ENCODE measurements at places on chromosomes 16 and 17.

- H3K27ac ChIP-seq: no peak overlapping the region
- no peaks in the 10 kb centered on the region for H3K27me3 ChIP-seq
- no peak overlapping the region for H3K4me3 ChIP-seq
- H3K4me1 ChIP-seq: peaks cover 5% of the 10 kb centered on the region
- H3K36me3 ChIP-seq: no peaks in the 10 kb centered on the region
Observed at GRCh38 chr16:50704245-50704644, 10.8 kb downstream of the NOD2 start.

DNA sequence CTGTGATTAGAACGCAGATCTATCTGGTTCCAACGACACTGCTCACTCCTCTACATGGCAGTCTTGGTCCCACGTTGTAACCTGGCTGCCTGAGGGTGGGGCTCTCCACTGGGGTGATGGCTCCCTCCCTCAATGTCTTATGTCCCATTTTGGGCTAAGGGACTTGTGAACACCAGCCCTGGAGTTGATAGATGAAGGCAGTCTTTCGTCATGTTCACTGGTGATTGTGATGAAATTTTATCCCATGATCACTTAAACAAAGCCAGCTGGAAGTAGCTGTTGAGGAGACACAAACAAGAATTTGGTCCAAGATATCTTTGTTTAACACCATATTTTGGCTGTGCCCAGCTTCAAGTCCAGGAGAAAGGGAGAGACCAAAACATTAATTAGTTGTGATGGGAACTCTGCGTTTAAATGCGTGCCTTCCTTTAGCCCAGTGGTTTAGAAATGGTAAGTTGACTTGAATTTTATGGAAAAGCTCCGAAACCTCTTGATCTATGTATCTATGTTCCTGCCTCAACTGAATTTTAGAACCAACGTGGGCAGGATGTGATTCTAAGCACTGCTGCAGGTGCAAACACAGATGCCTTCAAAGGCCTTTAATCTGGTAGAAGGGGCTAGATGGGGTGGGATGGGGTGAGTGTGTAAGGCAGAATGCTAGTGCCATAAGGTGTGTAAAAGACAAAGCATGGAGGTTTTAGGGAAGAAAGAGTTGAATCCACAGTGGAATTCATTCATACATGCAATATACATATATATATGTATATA lies 186.8 kb upstream of the IRX3 start:
- H3K4me1 ChIP-seq: no peaks in the 10 kb centered on the region
- DNase-seq: no peak
- no peaks in the 10 kb centered on the region for H3K27me3 ChIP-seq
- no peak overlapping the region for H3K4me3 ChIP-seq
- H3K36me3 ChIP-seq: no peaks in the 10 kb centered on the region
- no peak overlapping the region for H3K27ac ChIP-seq

DNA sequence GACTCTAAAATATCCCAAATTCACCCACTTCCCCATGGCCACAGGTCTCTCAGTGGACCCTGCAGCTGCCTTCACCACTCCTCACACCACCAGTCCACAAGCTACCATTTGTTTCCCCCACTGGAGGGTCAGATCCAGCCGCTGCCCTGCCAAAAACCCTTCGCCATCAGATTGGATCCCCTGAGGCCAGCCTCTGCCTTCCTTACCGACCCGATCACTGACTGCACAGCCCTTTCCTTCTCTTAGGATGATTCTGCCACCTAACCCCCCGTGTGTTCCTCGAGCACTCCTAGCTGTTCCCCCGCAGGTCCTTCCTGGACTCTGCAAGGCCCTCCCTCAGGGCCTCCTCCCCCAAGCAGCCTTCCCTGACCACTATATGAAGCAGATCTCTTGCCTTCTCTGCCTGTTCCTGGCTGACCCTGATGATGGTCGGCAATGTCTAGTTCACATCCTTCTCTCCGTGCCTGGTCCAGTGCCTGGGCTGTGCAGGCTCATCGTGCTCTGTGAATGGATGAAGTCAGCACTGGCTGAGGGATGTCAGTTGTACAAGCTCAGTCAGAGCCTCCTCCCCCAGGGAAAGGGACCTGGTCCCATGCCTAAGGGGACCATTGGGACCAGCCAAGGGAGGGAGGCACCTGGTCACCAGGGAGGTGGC lies 46.0 kb downstream of the CPNE2 start:
- DNase-seq: no peak
- H3K4me1 ChIP-seq: peaks cover 4% of the 10 kb centered on the region
- no peak overlapping the region for H3K4me3 ChIP-seq
- H3K36me3 ChIP-seq: no peaks in the 10 kb centered on the region
- H3K27ac ChIP-seq: no peak overlapping the region

- no peaks in the 10 kb centered on the region for H3K36me3 ChIP-seq
- peaks cover 5% of the 10 kb centered on the region for H3K4me1 ChIP-seq
- no peaks in the 10 kb centered on the region for H3K27me3 ChIP-seq
- H3K27ac ChIP-seq: no peak overlapping the region
Observed at GRCh38 chr16:87145181-87146176, 171.7 kb downstream of the C16orf95 start.

- no peaks in the 10 kb centered on the region for H3K36me3 ChIP-seq
- H3K4me1 ChIP-seq: peaks cover 16% of the 10 kb centered on the region
- peak; percentile 95 for DNase-seq
- H3K27ac ChIP-seq: peak within 1 kb of the TSS; percentile 70
- no peaks in the 10 kb centered on the region for H3K27me3 ChIP-seq
- peak within 1 kb of the TSS; percentile 76 for H3K4me3 ChIP-seq
Observed at GRCh38 chr16:84699712-84700445, at the start of gene USP10. TSS of gene USP10 (plus strand) at chr16:84700000. CDS start at chr16:84700091, 91 bp downstream.

DNA sequence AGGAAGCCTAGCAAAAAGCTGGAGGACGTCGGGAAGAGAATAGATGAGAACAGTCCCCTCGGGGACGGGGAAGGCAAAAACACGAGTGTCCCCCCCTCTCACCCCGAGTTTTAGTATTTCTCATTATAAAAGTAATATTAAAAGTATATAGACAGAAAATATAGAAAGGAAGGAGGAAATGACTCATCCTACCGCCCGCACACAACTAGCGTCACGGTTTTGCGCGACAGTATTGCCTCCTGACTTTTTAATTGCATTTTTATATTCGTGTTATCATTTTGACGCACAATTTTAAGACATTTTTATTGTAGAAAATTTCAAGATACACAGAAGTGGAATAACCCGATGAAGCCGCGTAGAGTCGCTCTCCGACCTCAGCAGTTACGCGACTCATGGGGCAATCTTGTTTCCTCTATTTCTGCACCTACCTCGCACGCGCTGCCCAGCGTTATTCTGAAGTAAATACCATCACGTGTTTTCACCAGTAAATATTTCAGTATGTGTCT lies 652 bp upstream of the SLC25A19 start:
- H3K27me3 ChIP-seq: peaks cover 22% of the 10 kb centered on the region
- no peak overlapping the region for H3K27ac ChIP-seq
- H3K4me1 ChIP-seq: peaks cover 3% of the 10 kb centered on the region
- no peak for DNase-seq
- peak overlapping the region; percentile 43 for H3K4me3 ChIP-seq

DNA sequence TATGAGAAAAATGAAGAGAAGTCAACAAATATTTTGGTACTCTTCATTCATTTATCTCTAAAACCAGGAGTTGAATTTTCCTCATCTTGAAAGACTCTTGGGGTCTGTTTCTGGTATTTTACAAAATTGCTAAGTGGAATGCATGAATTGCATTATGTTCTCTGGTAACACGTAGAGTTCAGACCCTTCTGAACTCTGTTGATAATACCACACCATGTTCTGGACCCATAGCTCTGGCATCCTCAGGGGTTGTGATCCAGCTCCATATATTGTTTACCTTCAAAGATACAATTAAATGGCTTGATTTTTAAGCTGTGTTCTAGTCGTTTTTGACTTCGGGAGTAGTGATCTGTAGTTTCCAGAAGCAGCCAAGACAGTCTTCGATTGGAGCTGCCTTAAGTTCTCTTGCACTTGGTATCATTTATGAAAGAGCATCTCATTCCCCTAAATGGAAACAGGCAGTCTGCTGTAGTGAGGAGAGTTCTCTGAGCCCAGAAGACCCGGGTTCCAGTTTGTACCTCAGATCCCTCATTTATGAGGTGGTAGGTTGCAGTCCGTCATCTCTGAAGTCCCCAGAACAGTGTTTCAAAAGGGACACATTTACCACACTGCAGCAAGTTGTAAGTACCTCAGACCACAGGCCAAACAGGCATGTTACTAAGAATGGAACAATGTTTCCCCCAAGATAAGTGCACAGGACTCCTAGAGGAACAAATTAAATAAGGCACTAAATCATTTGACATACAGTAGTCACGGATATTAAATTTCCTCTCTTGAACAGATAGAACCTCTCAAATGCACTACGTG lies 9.6 kb downstream of the PSMD7 start:
- H3K4me3 ChIP-seq: no peak overlapping the region
- H3K4me1 ChIP-seq: no peaks in the 10 kb centered on the region
- H3K27me3 ChIP-seq: no peaks in the 10 kb centered on the region
- H3K27ac ChIP-seq: no peak overlapping the region
- peaks cover 24% of the 10 kb centered on the region for H3K36me3 ChIP-seq

DNA sequence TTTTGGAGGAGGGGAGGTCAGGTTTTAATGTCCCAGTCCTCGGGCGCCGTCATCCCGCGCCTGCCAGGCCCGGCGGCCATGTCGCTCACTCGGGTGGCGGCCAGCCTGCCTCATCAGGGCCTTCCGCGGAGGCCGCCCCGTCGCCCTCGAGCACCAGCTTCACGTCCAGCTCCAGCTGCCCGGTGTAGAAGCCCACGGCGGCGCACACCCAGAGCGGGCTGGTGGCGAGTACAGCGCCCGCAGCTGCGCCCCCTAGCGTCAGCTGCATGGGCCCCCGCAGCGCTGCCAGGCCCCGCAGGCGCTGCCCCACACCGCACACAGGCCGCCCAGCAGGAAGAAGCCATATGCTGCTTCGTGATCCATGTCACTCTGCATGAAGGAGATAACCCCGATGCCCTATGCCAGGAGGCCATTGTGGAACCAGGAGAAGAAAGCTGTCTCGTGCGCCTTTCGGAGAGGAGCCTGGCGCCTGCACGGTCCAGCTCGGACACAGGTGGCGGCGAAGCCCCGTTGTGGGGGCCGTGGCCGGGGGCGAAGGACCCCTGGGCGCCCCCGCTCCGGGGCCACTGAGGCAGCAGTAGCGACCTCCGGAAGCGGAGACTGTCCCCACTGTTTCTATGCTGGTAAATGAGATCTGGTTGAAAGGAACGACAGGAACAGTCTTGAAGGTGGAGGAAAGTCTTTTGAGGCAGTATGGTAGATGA lies 9.6 kb downstream of the AP2B1 start:
- no peak overlapping the region for H3K27ac ChIP-seq
- H3K27me3 ChIP-seq: no peaks in the 10 kb centered on the region
- peak; percentile 56 for DNase-seq
- H3K4me3 ChIP-seq: no peak overlapping the region
- peaks cover 20% of the 10 kb centered on the region for H3K36me3 ChIP-seq

- peaks cover 14% of the 10 kb centered on the region for H3K27me3 ChIP-seq
- no peak overlapping the region for H3K4me3 ChIP-seq
- no peaks in the 10 kb centered on the region for H3K36me3 ChIP-seq
- H3K4me1 ChIP-seq: no peaks in the 10 kb centered on the region
- H3K27ac ChIP-seq: no peak overlapping the region
- DNase-seq: peak; percentile 81
Observed at GRCh38 chr17:47742319-47743181, 9.5 kb downstream of the TBX21 start.

GRCh38 chr16:3182608-3183444 lies 5.2 kb upstream of the OR1F1 start:
- H3K27ac ChIP-seq: no peak overlapping the region
- peaks cover 98% of the 10 kb centered on the region for H3K27me3 ChIP-seq
- H3K4me3 ChIP-seq: peak overlapping the region; percentile 74

DNA sequence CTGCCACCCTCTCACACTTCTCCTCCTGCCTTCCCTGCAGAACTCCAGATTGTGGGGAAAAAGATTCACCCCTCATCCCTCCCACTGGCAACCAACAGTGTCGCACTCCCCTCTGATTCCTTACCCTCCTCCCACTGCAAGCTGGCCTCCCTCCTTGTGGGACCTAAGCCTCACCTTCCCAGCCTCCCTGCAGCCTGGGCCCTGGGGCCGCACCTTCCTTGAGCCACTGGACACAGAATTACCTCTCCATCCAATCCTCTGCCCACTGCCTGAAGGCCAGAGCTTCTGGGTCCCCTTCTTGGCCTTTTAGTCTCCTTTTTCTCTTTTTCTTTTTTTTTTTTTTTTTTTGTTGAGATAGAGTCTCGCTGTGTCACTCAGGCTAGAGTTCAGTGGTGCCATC lies 33.9 kb downstream of the NGFR start:
- H3K4me3 ChIP-seq: no peak overlapping the region
- no peak overlapping the region for H3K27ac ChIP-seq
- H3K27me3 ChIP-seq: no peaks in the 10 kb centered on the region
- no peak for DNase-seq

DNA sequence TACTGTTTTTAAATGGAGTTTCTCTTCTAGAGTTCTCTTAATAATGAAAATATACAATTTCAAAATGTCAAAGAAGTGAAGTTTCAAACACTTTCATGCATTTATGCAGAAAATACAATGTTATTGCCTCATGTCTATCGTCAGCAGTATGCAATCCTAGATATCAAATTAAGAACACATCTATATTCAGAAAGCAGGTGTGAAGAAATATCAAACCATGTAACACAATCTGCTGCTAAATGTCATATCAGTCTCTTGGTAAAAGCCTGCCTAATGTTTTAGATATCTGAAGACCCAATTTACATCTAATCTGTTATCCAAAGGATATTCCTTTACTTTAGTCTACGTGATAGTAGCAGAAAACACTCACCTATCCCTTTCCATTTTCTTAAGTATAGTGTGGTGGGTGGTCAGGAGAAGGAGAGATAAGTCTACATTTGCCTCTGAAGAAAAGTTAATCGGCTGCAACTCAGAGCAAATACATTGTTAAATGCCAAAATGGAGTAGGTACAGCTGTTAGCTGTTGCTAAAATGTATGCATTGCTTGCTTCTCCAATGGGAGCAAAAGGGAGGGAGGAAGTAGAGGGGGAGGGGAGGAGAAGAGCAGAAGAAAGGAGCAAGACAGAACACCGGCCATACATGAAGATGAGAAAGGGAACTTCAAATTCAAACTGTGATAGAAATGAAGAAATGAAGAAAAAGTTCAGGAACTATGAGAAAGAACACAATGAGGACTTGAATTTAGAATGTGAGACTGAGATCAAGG lies 64.9 kb downstream of the ITFG1 start:
- no peak overlapping the region for H3K27ac ChIP-seq
- no peak for DNase-seq
- H3K36me3 ChIP-seq: no peaks in the 10 kb centered on the region
- H3K4me3 ChIP-seq: no peak overlapping the region
- H3K4me1 ChIP-seq: peaks cover 4% of the 10 kb centered on the region
- H3K27me3 ChIP-seq: no peaks in the 10 kb centered on the region

GRCh38 chr16:87897521-87898505 lies 28.5 kb upstream of the SLC7A5 start:
- DNase-seq: no peak
- no peaks in the 10 kb centered on the region for H3K4me1 ChIP-seq
- H3K27ac ChIP-seq: no peak overlapping the region
- no peak overlapping the region for H3K4me3 ChIP-seq
